ENCODE measurements at places on chromosomes 3 and 15.

- no peak for DNase-seq
Observed at GRCh38 chr3:26556637-26557036, 65.9 kb upstream of the LRRC3B start.

GRCh38 chr15:34365091-34365825 lies 1.7 kb downstream of the LPCAT4 start:
- DNase-seq: no peak

DNA sequence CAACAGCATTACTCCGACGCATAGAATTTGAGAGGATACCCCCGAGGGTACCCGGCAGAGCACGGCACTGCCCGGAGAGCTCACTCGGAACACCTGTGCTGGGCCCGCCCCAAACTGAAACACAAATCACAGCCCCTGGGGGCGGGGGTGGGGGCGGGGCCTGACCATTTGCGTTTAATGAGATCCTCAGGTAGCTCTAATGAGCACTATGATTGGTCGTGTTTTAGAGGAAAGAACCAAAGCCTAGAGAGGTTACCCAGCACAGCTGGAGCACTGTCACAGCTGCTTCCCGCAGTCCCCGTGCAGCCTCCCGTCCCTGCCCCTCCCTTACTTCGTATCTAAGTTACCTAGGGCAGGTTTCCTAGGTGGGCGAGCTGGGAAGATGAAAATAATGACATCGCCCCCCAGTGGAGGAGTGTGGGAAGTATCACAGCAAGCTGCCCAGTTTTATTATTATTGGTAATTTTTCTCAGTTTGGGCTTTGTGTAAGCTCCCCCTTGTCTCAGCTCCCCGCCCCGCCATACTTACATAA lies 187.1 kb downstream of the PDE8A start:
- peak; percentile 11 for DNase-seq

DNA sequence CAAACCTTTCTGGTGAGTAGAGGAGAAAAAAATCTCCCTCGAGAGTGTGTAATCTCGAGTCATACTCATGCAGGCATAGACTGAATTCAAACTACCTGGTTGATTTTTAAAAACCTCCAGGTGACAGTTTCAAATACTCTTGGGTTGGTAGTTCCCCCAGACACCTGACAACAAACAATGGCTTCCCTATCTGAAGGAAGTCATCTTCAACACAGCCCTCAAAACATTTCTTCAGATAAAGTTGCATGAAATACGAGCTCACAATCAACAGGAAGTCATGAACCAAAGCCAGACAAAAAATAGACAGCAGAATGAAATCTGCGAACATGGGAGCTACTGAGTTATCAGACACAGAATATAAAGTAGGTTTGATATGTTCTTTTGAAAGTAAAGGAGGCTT lies 112.8 kb downstream of the ST8SIA2 start:
- DNase-seq: no peak

GRCh38 chr3:14605067-14605466 lies 46.5 kb upstream of the CCDC174 start:
- no peak for DNase-seq

DNA sequence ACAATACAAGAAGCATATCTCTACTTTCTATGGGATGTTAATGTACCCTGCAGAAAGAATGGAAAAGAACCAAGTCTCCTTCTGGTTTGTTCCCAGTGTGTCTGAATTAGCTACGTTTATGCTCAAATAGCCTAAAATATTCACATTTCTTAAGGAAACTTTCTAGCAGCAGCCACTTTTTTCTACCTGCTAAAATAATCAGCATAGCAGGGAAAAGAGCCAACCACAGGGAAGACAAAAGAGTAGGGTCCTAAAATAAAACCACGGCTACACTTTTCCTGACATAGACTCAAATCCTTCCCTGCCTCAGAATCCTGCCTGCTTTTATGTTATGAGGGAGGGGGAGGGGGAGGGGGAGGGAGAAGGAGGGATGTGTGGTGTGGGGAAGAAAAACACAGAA lies 136.7 kb downstream of the GBE1 start:
- no peak for DNase-seq

- no peak for DNase-seq
Observed at GRCh38 chr15:62506217-62506805, 341.2 kb upstream of the C2CD4B start.

GRCh38 chr15:101556273-101556672 lies 66.8 kb upstream of the PCSK6 start:
- no peak for DNase-seq

GRCh38 chr3:50117120-50117519 lies 28.4 kb downstream of the RBM5 start:
- no peak for DNase-seq

DNA sequence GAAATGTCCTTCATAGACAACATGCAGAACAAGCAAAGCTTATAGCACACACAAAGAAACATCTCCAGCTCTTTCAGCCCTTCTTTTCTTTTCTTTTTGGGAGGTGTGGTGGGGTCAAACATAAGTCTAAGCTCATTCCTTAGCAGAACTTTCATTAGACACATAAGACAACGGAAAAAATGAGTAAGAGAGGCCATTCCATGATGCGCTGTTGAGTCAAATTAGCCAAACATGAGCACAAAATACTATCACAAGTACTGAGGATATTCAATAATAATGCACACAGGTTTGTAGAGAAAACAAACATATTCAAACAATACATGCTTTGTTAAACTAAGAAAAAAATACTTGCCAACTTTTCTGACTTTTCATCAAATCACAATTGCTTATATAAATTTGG lies 83.0 kb downstream of the PLOD2 start:
- no peak for DNase-seq

- no peak for DNase-seq
Observed at GRCh38 chr3:38560996-38561717, 65.0 kb downstream of the EXOG start.

GRCh38 chr15:66108483-66109265 lies 144.9 kb downstream of the MEGF11 start:
- DNase-seq: no peak

DNA sequence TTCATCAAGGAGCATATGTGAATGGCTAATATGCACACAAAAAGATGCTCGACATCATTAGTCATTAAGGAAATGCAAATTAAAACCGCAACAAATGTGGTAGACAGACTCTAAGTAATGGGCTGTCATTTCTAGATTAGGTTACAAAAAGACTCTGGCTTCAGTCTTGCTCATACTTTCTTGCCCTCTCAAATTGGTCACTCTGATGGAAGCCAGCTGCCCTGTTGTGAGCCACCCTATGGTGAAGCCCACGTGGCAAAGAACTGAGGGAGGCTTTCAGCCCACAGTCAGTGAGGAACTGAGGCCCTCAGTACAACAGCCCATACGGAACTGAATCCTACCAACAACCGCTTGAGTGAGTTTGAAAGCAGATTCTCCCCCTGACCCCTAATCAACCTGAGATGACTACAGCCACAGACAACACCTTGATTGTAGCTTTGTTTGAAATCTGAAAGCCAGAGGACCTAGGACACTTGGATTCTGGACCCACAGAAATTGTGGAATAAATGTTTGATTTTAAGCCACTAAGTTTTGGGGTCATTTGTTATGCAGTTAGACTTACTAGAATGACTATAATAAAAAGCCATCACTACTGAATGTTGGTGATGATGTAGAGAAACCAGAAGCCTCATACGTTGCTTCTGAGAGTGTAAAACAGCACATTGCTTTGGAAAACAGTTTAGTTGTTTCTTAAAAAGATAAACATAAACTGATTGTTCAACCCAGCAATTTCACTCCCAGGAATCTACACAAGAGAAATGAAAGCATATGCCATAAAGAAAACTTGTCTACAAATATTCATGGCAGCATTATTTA lies 45.7 kb downstream of the EHHADH start:
- no peak for DNase-seq

GRCh38 chr3:149468504-149469212 lies 5.8 kb upstream of the TM4SF4 start:
- no peak for DNase-seq

GRCh38 chr3:186209810-186210752 lies 101.2 kb upstream of the ETV5 start:
- peak; percentile 36 for DNase-seq

DNA sequence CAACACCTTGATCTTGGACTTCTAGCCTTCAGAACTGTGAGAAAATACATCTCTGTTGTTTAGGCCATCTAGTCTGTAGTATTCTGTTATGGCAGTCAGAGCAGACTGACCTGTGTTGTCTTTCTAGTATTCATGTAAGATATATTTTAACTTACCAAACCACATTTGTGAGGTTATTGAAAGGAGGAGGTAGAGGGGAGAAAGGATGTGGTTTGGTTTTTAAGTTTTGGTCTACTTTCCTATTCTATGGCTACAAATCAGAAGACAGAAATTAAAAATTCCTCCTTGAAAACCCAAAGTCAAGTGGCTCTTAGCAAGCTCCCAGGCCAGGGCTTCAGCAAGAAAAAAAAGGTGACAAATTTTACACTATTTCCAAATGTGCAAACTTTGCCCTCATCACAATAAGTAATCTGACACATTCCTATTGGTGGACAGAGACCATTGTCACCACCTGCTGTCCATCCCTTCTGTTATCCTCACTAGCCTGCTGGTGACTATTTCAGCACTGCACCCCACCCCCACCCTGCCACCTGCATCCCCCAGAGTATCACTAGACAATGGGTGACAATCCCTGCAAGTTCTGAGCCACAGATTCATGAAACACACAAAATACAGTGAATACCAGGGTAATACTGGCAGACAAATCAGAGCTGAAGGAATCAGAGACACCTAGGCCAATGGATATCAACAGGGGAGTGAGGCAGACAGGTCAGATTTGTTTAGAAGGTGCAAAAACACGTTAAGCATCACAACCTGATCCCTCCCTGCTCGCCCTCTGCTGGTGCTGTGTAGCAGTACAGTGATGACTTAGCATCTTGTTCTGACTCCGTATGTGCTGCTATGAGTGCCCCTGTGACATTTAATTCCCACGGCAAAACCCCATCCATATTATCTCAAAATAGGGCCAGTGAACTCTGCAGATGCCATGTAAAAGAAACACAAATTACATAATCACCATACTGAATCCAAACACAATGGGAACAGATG lies 79.0 kb upstream of the DCLK3 start:
- DNase-seq: peak; percentile 37

GRCh38 chr3:65545429-65545828 lies 493.3 kb downstream of the MAGI1 start:
- no peak for DNase-seq

GRCh38 chr3:193620650-193621049 lies 27.6 kb downstream of the OPA1 start:
- DNase-seq: no peak

DNA sequence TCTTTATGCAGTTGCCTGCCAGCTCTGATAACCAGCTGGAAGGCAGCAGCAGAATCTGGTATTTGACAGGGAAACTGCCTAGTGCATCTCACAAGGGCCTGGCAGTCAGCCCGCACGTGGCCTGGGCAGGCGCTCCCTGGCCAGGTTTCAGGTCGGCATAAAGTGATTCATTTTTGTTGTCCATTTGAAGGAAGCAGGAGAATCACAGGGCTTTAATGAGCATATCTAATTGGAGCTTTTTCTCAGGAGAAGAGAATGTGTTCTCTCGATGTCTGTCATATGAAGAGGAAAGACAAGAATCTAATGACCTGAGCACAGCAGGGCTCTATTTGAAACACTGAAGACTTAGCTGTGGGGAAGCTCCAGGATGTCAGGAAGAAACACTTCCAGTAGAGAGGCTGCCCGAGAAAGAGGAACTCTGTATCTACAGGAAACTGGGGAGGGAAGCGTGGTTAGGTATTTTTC lies 98.8 kb upstream of the MB21D2 start:
- DNase-seq: no peak

- DNase-seq: no peak
Observed at GRCh38 chr3:17901893-17902292, 159.5 kb upstream of the TBC1D5 start.

GRCh38 chr3:114375608-114376421 lies 82.0 kb downstream of the TIGIT start:
- no peak for DNase-seq

GRCh38 chr15:62969442-62970089 lies 73.0 kb upstream of the TPM1 start:
- DNase-seq: no peak

- no peak for DNase-seq
Observed at GRCh38 chr15:82178061-82178460, 84.5 kb downstream of the EFL1 start.

Measured in neural crest cell (in vitro differentiated cells).